ENCODE measurements at places on chromosomes 2 and 18.

GRCh38 chr18:12895626-12896025 lies 11.6 kb upstream of the PTPN2 start:
- no peak for DNase-seq
- H3K4me3 ChIP-seq: no peak overlapping the region
- H3K36me3 ChIP-seq: no peaks in the 10 kb centered on the region
- no peaks in the 10 kb centered on the region for H3K4me1 ChIP-seq

GRCh38 chr2:215970425-215970824 lies 42.9 kb downstream of the MREG start:
- no peaks in the 10 kb centered on the region for H3K27me3 ChIP-seq
- DNase-seq: no peak
- no peak overlapping the region for H3K27ac ChIP-seq

DNA sequence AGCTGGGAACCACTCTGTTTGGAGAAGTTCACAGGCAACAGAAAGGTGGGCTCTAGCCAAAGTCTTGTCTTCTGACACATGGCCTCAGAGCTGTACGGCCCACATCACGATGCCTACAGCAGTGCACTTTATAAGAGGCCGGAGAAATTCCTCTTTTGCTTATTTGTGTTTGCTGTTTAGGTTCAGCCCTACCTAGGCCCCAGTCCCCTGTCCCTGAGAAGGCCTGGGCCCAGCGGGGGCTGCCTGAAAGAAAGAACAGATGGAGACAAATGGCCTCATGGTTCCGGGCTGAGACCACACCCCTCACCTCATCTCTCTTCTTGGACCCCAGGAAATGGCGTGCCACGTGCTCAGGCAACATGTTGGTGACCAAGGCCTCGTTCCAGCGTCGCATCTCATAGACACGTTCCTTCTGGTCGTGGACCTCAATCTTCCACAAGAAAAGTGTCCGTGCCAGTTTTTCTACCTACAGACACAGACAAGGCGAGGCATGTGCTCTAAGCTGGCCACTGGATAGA lies 30.9 kb downstream of the CENPO start:
- H3K36me3 ChIP-seq: peaks cover 42% of the 10 kb centered on the region
- H3K27ac ChIP-seq: no peak overlapping the region
- H3K4me3 ChIP-seq: no peak overlapping the region
- DNase-seq: no peak
- H3K4me1 ChIP-seq: peaks cover 15% of the 10 kb centered on the region
- no peaks in the 10 kb centered on the region for H3K27me3 ChIP-seq

GRCh38 chr2:203562268-203562667 lies 27.2 kb upstream of the RAPH1 start:
- H3K27ac ChIP-seq: no peak overlapping the region
- no peak overlapping the region for H3K4me3 ChIP-seq
- no peak for DNase-seq
- H3K4me1 ChIP-seq: no peaks in the 10 kb centered on the region
- no peaks in the 10 kb centered on the region for H3K36me3 ChIP-seq

DNA sequence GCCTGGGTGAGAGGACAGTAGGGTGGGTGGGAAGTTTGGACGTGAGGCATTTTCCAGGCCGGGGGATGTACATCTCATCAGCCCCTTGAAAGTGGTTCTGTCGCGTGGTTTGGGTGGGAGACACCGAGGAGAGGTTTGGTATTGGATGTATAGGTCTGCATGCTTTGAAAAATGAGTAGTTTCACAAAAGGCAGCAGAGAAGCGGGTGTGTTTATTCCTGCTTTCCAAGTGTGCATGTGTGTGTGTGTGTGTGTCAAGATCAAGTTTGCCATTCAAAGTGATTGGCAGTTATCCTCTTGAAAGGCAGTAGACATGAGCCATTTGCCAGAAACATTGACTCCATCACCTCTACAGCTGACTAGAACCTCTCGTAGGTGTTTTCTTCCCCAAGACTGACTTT lies 423.1 kb upstream of the POU3F3 start:
- no peak for DNase-seq
- no peak overlapping the region for H3K4me3 ChIP-seq
- H3K27me3 ChIP-seq: no peaks in the 10 kb centered on the region
- H3K36me3 ChIP-seq: no peaks in the 10 kb centered on the region

DNA sequence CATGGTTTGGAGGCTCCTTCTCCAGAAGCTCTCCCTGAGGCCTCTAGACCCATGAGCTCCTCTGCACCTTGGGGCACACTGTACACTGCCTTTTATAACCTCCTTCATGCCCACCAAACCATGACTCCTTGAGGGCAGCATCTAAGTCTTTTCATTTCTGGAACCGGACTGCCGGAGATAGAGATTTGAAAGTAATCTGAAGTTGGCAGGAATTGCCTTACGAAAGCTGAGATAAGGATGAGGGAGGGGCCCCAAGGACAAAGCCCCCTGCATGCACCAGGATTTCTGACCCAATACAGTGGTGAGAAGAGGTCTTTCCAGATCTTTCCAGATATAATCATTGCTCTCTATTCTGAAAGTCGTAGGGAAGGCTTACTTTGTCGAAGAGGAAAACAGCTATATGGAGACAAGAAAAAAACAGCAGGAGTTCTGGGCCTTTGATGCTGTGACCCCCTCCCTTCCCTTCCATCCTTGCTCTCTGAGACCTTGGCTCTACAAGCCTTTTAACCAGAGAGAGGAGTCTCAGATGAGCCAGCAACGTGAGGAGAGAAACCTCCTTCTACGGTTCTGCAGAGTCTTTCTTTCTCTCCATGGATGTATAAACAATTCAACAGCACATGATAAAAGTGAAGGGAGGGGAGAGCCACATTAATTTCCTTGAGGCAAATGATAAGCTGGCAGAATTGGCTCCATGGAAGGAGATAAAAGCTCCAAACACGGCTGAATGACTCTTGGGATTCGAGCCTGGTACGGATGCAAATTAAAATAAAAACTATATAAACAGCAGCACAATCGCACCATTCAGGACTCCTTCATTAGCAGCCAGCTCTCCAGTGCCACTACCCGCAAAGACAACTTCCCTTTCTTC lies 88.0 kb upstream of the RTN4 start:
- no peaks in the 10 kb centered on the region for H3K27me3 ChIP-seq
- H3K27ac ChIP-seq: no peak overlapping the region
- no peak for DNase-seq
- no peak overlapping the region for H3K4me3 ChIP-seq
- peaks cover 26% of the 10 kb centered on the region for H3K4me1 ChIP-seq
- H3K36me3 ChIP-seq: no peaks in the 10 kb centered on the region

Data from H1 (cell line).